ENCODE measurements at places on chromosomes 12 and 14.

GRCh38 chr12:17489452-17489851 is 600.5 kb downstream of the RERGL start:
- DNase-seq, result no peak

GRCh38 chr12:66269142-66269541 is 33.2 kb upstream of the HELB start:
- DNase-seq, result no peak

- no peak for DNase-seq
Measured at GRCh38 chr14:36271939-36272907, 48.2 kb downstream of the MBIP start.

GRCh38 chr14:105881021-105881930 is 354.9 kb downstream of the TMEM121 start:
- peak; percentile 4 for DNase-seq
